COLO829 (cell line): ENCODE measurements at places on chromosomes 5 and 9.

DNA sequence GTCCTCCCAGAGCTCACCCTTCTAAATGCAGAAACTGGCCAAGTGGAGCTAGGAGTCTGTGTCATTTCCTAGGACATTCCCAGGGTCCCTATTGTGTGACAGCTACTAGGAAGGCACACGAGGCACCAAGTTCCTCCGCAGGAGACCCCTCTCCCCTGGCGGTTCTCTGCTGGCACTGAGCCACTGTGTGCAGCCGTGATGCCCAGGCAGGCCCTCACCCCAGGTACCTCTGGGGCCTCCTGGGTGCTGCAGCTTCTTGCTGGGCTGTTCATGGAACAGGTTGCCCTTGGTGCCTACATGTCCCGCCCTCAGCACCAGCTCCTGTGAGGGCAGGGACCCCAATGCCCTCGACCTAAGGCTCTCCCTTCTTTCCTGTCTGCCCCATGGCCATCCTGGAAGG is 23.1 kb downstream of the MED10 start:
- no peak for DNase-seq

DNA sequence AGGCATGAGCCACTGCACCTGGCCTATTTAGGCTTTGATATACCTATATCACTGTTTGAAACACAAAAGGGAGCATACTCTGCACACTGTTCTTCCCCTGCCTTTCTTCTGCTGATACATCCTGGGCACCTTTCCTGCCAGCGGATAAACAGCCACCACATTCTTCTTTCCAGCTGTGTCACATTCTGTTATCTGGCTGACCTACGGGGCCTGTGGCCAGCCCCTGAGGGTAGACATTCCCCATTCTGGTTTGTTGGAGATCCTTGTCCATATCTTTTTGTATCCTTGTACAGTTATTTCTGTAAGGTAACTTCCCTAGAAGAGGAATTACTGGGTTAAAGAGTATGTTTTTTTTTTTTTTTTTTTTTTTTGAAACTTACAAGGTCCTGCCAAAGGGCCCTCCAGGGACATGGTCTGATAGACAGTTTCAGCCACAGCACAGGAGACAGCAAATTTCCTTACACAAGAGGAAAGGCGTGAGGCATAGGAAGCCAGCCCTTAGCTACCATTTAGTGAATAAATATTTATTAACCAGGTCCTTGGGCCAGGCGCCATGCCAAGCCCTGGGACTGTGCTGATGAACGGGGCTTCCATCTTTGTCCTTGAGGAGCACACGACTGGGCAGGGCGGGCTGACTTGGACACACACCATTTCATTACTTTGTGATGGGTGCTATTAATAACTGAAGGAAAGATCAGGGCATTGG is 57.8 kb downstream of the ERGIC1 start:
- DNase-seq = no peak

DNA sequence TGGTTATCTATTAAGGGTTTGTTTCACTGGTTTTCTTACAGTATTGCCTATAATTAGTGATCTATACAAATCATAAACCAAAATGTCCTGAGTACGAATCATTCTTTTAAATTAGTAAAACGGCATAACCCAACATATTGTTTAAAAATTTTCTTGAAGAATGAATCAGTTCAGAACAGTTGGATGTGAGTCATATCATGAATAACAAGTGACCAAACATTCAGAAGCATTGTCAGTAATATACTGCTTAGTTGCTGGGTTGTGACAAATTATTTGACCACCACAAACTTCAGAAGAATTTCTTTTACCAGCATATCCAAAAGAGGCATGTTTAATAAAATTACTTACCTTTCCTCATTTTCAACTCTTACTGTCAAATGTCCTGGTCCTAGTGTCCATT is 111.2 kb downstream of the UNC13B start:
- peak; percentile 29 for DNase-seq

DNA sequence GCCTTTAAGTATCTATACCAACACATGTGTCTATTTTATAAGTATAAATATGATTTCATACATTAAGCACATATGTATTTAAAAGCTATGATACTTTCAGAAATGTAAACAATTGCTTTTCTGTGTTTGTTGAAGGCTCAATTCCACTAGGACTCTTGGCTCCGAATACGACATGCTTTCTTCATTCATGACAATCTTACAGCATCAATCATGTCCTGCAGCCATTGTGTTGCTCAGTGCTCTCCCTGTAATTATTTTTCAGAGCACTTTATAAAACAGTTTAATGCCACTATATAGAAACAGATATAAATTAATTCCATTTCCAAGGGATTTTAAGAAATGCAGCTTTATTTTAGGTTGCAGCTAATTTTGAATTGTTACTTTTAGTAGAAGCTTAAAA is 167.3 kb downstream of the TAF11L14 start:
- no peak for DNase-seq

GRCh38 chr5:39623291-39623865 is 198.6 kb upstream of the DAB2 start:
- peak; percentile 29 for DNase-seq

- DNase-seq = peak; percentile 58
Measured at GRCh38 chr9:16133556-16134227, 580.8 kb downstream of the CCDC171 start.

GRCh38 chr9:3863111-3863528 is 337.3 kb upstream of the RFX3 start:
- peak; percentile 83 for DNase-seq
